ENCODE measurements at places on chromosomes 4 and X.

DNA sequence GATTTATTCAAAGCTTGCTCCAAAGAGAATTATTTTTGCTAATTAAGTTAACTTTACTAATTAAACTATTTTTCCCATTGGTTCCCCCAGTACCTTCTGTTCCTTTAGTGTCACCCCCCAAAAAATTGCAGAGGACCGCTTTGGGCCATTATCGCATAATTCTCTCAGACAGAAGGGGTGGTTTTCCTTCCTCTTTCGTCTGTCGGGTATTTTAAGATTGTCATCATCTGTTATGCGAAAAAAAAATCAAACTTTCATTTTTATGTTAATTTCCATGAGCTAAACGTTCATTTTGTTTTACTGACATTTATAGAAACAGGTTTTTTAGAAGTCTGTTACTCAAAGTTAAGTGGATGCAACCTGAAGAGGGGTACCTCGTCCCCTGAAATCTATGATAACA, 76.2 kb upstream of the DDX3X start:
- DNase-seq, result no peak

DNA sequence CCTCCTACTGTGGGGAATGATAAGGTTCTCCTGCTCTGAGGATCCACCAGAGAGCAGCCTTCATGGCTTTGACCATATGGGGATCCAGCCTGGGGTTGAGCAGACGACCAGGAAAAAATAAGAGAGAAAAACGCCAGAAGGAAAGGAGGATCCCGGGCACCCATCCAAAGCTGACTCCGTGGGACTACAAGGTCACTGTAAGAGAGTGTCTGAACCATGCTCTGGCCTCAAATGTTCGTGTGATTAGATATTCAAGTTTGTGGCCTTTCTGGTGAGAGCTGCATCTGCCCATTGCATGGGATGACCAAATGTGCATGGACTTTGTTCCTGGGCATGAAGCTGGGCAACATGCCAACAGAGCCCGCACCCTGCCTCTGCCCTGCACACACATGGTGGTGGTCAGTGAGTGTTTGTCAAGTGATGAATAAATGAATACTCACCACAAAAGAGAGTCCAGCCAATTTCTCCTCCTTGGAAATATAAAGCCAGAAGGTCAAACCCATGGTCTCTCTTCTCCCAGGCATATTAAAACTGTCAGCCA, 346.0 kb upstream of the GATB start:
- no peak for DNase-seq

DNA sequence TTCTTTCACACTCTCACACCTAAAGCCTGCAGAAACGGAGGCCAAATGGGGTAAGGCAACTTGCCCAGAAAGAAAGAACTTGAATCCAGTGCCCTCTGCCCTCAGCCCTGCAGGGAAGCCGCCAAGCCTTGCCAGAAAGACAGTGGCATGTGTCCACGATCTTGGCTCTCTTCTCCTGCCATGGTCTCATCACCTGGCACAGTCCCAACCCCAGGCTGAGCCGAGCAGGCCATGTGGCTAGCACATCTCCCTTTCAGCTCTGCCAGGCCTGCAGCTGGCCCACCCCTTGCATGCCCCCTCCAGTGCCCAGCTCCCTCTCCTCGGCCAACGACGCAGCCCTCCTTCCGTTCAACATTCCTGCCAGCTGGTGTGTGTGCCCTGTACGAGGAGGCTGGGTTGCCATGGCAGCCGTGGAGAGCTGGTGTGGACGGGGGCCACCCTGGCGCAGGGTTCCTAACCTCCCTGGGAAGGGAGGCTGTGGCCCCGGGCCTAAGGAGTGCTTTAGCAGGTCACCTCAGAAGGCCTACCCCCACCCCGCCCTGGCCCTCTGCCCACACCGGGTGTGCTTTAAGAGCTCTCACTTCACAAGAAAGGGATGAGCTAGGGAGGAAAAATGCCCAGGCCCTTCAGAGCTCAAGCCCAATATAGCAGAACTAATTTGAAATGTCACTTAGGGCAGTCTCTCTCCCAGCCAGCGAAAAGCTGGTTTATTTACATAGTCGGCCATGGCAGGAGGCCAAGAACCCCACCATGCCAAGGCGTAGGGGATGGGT, 73.0 kb upstream of the PJA1 start:
- no peak for DNase-seq

DNA sequence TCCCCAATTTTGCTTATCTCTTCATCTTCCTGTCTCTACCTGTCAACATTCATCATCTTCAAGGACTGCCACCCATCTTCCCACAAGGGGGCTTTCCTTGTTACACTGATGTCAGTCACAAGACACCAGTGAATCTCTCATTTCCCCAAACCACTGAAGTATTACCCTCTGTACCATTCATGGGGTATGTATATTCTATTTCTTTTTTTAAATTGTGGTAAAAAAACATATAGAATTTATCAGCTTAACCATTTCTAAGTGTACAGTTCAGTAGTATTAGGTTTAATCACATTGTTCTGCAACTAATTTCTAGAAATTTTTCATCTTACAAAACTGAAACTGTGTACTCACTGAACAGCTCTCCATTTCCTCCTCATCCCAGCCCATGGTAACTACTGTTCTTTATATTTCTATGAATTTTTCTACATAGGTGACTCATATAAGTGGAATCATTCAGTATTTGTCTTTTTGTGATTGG, 98.6 kb downstream of the LARP7 start:
- no peak for DNase-seq

- DNase-seq, result no peak
These were observed 131.3 kb downstream of the RTL3 start for GRCh38 chrX:78527818-78528217.

GRCh38 chr4:63742882-63743281, 666.4 kb downstream of the TECRL start:
- DNase-seq, result no peak

DNA sequence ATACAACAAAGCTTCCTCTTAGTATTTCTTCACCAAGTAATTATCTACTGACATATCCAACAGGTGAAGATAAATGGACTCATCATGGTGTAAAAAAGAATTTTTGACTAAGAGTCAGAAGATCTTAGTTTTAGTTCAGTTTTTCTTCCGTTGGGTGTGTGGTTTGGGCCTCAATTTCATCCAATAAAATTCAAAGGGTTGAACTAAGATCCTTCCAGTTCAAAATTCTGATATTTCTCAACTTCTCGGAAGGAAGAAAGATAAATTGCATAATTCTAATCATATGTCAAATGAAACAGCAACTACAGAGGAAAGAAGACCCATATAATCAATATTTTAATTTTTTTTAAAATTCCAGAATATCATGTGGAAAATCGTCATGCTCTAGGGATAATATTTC, 192.7 kb downstream of the SPRY1 start:
- no peak for DNase-seq

- no peak for DNase-seq
These were observed 26.8 kb downstream of the ADH7 start for GRCh38 chr4:99408346-99408745.

DNA sequence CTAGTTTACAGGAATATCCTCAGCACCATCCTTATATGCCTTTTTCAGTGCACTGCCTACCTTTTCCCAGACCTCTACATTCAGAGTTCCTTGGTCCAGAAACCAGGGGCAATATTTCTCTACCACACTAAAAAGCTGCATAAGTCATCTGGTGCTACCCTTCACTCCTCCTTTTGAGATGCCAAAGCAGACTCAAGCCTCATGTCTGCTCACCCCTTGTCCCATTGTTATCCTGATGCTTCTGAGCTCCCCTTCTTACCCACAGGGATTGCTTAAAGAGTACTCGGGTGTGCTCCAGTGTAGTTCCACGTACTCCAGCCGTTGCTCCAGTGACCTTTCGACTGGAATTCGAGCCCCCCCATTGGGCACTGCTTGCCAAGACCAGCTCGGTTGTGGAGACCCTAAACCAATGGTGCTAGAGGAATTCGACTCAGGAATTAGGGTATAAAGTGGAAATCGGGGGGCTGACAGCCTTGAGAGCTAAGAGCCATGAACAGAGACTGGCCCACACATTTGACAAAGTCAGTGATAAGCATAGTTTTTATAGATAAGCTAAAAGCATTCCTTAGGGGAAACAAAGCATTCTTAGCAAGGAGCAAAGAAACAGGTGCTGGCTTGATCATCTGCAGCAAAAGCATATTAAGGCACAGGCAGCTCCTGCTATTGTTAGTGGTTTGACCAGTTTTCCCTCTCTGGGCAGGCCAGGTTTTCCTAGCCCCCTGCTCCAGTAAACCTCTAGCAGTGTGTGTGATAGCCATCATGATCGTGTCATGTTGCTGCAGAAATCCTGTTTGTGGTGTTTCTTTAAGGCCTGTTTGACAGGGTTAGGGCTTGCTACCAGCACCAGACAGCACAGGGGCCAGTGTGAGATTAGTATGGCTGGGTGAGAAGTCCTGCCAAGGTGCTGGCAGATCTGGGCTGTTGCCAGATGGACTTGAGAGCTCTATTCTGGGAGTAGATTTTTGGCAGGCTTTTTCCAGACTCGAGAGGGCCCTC, 57.5 kb upstream of the WDR1 start:
- no peak for DNase-seq

- DNase-seq, result no peak
These were observed 216.9 kb downstream of the PTTG2 start for GRCh38 chr4:38177035-38177546.

- DNase-seq, result no peak
These were observed 13.6 kb downstream of the FGFRL1 start for GRCh38 chr4:1024882-1025545.

DNA sequence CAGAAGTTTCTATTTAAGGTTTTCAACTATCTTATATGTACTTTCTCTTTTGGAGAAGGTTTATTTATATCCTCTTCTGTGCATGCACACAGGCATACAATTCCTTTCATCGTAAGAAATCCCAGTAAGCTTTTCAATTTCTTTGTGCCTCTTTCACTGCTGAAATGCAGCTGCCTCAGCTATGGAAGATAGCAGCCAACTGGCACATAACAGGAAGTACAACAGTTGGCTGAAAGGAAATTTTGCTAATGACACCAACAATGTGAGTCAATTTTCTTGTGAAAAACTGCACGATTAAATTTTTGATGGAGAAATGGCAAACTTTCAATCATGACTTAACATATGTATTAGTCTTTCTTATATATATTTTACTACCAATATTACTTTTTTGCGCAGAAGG, 74.5 kb upstream of the PAQR3 start:
- no peak for DNase-seq

DNA sequence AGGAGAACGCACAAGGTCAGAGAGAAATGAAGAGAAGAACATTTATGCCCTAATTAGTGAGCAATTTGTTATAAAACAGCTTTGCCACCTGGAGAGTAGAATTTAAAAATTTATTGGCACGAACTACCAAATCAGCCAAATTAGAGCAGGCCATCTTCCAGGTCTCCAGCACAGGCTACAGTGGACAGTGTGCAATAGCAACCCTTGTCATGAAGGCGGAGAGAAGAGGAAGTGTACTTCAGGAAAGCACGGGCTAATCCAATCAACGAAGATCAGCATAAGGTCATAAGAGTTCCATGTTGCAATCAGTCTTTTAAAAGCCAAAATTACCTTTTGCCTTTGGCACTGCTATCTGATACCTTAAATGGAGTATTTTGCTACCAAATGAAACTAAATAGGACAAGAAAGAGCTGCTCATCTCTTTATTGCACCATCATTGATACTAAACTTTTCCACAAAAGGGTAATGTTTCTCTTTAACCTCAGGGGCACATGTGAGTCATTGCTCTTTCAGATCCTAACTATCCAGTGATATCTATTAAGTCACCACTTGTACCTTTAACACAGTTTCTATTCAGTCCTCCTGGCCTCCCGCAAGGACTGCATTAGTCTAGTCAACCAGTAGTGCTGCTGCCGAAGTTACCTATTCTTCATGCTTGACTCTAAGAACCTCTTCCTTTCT, 19.9 kb downstream of the ANK2 start:
- no peak for DNase-seq

DNA sequence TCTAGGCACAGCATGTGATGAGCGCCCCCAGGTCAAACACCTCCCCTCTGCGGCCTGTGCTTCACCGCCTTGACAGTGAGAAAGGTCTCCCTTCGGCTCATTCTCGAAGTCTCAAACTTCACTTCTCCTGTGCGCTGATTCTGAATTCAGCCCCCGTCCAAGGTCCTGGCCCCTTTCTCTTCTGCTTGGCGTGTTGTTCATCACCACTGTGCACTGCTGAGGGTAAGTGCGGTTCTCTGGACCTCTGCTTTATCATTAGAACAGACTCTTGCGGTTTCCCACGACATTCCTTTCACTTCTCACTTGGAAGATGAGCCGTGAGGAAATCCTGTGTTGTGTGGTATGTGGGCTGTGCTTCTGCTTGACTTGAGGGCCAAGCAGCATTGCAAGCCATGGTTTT, 11.9 kb downstream of the HTT-AS start:
- no peak for DNase-seq

DNA sequence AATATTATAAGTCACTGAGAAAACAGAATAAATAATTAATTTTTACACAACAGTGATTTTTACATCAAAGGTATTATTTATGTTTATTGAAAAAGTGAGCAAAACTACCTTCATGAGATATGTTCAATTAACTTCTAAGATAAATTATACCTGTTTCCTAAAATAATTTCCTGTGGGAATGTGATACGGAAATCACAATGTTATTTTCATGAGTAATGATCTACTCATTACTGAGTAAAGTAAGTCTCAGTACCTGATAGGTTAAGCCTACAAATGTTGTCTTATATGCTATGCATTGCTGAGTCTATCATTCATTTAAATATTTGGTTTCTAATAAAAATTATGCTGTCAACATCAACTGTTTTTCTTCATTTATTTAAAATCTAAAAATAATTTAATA, 324.0 kb downstream of the STPG2 start:
- DNase-seq, result no peak

GRCh38 chr4:113468165-113469022, 293.1 kb downstream of the CAMK2D start:
- peak; percentile 34 for DNase-seq

DNA sequence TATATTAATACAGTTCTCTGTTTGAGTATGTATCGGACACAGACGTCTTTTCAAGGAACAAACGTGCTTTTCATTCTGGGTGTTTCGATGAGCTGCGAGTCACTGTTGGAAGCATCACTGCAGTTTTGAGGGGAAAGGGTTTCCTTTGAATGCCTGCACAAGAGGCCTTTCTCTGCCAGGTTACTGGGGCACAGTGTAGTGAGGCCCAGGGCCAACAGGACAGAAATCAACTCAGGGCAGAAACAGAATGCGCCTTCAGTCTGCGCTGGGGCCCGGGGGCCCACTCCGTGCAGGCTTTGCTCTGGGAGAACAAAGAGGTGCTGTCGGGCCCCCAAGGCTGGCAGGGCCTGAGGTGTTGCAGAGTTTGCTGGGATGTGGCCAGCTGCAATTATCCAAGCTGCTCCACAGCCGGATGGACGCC, 2.3 kb upstream of the PPP2R3B start:
- DNase-seq, result no peak

DNA sequence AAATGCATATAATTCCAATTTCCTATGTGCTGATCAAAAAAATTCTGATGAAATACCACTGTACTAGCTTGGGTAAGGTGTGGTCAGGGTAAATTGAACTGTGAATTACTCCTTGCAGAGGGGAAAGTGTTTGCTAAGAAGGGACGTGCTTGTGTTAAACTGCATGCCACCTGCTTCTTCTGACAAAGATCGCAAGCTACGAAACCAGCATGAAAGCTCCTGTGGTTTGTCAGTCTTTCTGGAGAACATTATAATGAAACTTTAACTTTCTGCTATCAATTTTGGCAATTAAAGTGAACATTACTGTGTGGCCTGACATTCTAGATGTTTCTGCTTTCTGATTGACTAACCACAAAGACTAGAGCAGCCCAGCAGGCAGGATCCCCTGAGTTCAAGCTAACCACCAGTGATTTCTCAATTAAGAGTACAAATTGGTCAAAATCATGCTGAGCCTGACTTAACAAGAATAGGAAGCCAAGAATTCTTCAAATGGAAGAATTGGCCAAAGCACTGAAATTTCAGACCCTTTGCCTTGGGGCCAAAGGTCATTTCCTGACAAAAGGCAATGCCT, 239.0 kb downstream of the SLITRK2 start:
- DNase-seq, result no peak
